ENCODE measurements at places on chromosomes 3 and 15. TPM values are rescaled to one million over a fixed set of nuclear protein-coding genes. Genes with fewer than 3 reads are reported as not detected.

- no peaks in the 10 kb centered on the region for H3K36me3 ChIP-seq
- H3K27ac ChIP-seq, result no peak overlapping the region
- no peak overlapping the region for H3K4me3 ChIP-seq
These were observed 317.1 kb upstream of the TGFBR2 start for GRCh38 chr3:30289324-30289723.

GRCh38 chr3:123027292-123028232, at the start of gene SEMA5B:
Gene SEMA5B (minus strand): TSS chr3:123027763. CDS start chr3:122961263, 66,500 bp downstream.
- H3K27me3 ChIP-seq, result peaks cover 35% of the 10 kb centered on the region
- DNase-seq, result no peak
- H3K36me3 ChIP-seq, result no peaks in the 10 kb centered on the region

The MCTP2 gene
- 1.5 TPM for total RNA-seq

DNA sequence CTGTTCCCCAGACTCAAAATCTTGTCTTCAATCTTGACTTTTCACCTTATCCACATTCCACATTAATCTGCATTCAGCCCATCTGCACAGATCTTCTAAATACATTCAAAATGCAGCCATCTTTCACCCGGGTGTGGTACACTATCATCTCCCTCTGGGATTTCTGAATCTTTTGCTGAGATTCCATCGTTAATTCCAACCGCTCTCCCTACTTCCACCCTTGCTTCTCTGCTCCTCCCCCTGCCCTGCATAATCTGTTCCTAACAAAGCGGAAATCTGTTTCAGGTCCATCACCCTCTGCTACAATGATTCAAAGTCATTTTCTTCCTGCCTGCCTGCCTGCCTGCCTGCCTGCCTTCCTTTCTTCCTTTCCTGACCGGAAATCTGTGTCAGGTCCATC, 7.9 kb upstream of the GOLGA8B start:
- DNase-seq, result no peak
- no peak overlapping the region for H3K27ac ChIP-seq
- no peaks in the 10 kb centered on the region for H3K36me3 ChIP-seq
- peaks cover 5% of the 10 kb centered on the region for H3K4me1 ChIP-seq
- no peaks in the 10 kb centered on the region for H3K27me3 ChIP-seq

The PATL2 gene
- total RNA-seq, result 0.66 TPM

The GOLGA8T gene
- not detected for total RNA-seq

DNA sequence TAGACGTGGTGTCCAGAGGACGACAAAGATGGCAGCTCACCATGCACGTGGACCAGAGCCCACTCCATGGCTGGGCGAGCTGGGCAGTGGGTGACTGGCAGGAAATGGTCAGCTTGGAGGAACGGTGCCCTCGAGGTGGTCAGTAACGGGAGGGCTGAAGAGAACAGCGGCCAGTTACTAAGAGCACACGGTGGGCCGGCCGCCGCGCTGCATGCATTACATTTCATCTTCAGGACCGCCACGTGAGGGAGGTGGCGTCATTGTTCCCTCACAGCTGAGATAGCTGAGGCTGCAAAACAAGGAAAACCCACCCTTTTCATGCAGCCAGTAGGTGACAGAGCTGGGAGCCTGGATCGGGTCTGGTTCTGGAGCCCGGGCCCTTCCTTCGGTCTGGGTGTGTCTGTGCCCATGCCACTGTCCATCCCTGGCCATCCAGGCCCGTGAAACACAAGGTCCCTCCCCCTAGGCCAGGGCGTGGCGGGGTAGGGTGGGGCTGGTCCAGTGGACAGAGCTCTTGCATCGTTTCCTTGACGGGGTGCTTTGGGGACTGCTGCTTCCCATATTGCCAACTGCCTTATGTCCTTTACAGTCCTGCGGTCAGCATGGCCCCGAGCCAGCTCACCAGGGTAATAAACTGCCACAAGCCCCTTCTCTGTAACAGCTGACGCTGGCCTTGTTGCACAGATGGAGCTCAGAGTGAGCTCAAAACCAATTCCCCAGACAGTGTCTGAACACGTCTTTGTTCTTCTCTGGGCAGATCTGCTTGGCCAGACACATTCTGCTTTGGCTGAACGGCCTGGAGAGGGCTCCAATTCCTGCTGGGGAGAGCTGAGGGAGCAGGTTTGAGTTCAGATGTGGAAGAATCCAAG, 51.8 kb downstream of the RGMA start:
- no peaks in the 10 kb centered on the region for H3K27me3 ChIP-seq
- peak; percentile 83 for DNase-seq
- peak overlapping the region; percentile 45 for H3K27ac ChIP-seq
- no peaks in the 10 kb centered on the region for H3K4me1 ChIP-seq
- no peaks in the 10 kb centered on the region for H3K36me3 ChIP-seq

The LTF gene
- total RNA-seq, result 0.36 TPM

DNA sequence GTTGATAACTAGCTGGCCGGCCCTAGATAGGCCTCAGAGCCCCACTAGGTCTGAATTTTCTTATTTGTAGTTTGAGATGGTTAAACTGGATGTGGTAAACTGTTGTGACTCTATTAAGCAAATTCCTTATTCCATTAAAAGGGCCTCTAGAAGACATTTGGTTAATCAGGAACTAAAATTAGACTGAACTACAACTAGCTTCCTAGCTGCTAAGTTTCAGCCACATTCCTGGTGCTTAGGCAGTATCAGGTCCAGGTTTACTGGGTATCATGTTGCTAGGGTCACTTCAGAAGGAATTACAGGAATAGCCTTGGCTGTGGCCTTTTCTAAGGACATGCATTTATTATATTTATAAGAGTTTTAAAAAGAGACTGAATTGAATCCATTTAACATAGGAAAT, 136.3 kb downstream of the PLD1 start:
- no peaks in the 10 kb centered on the region for H3K4me1 ChIP-seq
- H3K4me3 ChIP-seq, result no peak overlapping the region
- no peak overlapping the region for H3K27ac ChIP-seq
- H3K36me3 ChIP-seq, result no peaks in the 10 kb centered on the region

GRCh38 chr3:23162934-23163333, 40.2 kb upstream of the UBE2E2 start:
- H3K4me1 ChIP-seq, result peaks cover 11% of the 10 kb centered on the region
- no peaks in the 10 kb centered on the region for H3K36me3 ChIP-seq
- no peak for DNase-seq
- H3K27ac ChIP-seq, result no peak overlapping the region
- H3K27me3 ChIP-seq, result no peaks in the 10 kb centered on the region

All from sigmoid colon (tissue), 7 donors.